Right ventricle myocardium inferior (tissue), 1 donor: ENCODE measurements at places on chromosomes 3 and 15. TPM values are rescaled to one million over a fixed set of nuclear protein-coding genes. Genes with fewer than 3 reads are reported as not detected.

The NANOGP8 gene
- not detected for total RNA-seq

The ZBTB20 gene
- 55.7 TPM for total RNA-seq

The ZPLD1 gene
- not detected for total RNA-seq

The PTPRG gene
- total RNA-seq = 34.1 TPM

The C2CD4B gene
- total RNA-seq = 2.5 TPM

The DAZL gene
- total RNA-seq = not detected
